ENCODE measurements at places on chromosomes 1 and 21.

DNA sequence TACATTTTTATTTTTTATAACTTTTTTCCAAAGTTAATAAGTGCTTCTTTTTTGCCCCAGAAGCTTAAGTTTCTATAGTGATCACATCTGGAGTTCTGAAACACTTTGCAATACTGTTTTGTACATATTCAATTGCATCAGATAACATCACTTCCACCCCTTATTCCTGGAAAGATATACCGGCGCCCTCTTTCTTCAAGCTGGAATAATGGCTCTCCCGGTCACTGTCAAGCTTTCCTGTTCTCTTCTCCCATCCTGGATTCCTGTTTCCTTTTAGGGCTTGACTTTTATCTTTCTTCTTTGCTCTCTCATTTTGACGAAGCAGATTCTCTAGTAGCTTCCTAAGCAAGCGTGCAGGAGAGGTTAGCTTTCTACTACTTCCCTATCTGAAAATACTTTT, 1866.8 kb downstream of the MRPL39 start:
- no peak for DNase-seq

DNA sequence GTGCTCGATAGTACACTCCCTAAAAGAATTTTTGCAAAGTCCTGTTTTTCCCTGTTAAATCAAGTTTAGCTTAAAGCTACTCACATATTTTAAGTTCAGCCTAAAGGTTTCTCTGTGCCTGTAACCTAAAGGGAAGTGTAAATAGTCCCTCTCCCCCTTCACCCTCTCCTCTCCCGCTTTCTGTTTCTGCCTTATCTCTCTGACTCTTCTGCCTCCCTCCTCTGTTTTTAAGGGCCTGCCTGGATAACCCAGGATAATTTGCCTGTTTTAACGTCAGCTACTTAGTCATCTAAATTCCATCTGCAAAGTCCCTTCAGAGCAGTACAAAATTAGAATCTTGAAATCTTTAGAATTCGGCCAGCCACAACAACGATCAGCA, 92.6 kb downstream of the NID1 start:
- DNase-seq = peak; percentile 11

- no peak for DNase-seq
These were observed 87.1 kb downstream of the ENAH start for GRCh38 chr1:225565847-225566246.

DNA sequence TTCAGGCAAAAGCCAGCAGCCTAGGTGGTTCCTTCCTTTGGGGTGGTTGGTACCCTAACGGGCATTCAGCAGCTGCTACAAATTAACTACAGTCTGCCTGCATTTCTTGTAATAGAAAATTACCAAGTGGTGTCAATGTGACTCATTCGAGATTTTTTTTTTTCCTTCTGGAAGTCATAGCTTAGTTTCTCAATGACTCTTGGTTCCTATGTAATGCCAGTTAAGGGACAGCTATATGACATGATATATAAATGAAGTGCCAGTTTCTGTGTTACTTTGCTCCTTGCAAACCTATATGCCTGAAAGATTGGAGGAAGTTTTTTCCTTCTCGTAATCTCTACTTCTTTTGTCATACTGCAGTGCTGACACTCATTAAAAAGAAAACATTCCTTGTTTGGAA, 2.6 kb downstream of the MGST3 start:
- no peak for DNase-seq

GRCh38 chr1:104387716-104388508, 638.2 kb downstream of the AMY1C start:
- no peak for DNase-seq

- no peak for DNase-seq
These were observed 15.2 kb downstream of the DOP1B start for GRCh38 chr21:36171741-36172331.

- DNase-seq = peak; percentile 74
These were observed 22.7 kb downstream of the KRTAP10-1 start for GRCh38 chr21:44517175-44517899.

- DNase-seq = no peak
These were observed 396.7 kb downstream of the PTPRU start for GRCh38 chr1:29632806-29633615.

DNA sequence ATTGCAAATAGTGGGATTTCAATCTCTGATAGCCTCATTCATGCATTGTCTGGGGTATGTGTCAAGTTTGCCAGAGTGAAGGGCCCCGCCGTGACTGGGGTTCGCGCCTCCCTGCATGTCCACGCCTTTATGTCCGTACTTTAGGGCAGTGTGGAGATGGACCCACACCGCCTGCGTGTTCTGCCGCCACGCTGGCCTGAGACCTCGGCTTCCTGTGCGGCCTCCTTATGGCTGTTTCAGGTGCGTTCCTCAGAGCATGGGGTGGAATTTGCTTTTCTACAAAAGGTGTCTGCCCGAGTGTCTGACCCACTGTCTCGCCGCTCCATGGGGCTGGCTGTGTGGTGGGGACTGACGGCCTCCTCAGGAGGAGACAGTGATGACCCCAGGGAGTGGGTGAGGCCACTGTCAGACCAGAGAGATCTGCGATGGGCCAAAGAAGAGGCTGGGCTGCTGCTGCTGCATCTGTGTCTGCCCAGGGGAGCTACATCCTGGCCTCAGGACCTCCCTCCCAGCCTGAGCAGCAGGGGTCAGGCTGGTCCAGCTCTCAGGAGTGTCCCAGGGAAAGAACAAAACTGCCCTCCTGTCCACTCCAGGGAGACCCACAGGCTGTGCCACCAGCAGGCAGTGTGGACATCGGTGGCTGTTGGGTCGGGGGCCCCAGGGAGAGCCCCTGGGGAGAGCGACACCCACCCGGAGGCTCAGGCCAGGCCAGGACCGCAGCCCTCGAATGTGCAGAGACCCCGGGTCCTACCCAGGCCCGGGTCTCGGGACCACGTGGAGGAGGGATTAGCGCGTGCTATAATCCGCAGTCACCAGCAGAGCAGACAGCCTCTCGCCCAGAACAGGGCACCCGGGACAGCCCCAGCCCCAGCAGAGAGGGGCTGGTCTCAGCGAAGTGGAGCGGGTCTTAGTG, 9.8 kb upstream of the SLC19A1 start:
- no peak for DNase-seq

DNA sequence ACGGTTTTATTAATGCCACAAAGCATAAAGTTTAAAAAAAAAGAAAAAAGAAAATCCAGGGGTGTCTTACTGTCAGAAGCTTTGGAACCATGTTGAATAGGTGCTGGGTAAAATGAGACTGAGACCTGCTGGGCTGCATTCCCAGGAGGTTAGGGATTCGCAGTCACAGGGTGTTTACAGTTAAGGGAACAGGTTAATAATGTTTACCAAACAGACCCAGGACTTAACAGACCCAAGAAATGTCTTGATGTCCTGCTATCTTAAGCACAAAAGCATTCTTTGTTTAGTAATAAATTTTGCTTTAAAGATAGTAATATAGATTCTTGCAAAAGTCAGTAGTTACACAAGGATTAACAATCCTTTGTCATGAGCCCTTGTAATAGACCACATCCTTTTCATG, 54.7 kb downstream of the OLFML3 start:
- no peak for DNase-seq

DNA sequence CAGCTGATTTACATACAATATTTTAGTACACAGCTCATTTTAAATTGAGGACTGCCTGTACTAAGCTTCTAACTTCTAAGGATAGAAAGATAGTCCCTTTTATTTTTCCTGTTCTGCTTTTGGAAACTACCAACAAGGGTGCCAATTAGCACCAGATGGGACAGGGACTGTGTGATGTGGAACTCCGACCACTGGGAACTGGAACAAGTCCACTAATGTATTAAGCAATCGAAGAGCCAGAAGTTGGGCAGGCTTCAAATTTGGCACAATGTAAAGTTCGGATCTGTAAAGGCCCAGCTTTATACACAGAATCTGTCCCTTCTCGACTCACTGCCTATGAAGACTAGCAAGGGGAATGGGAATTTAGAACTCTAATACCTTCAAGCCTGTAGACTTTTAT, 149.3 kb downstream of the ZC3H11B start:
- DNase-seq = no peak

Data from urothelium cell line (cell line).